Lung microvascular endothelial cell (primary cell): ENCODE measurements at places on chromosomes 7 and 10. TPM values are rescaled to one million over a fixed set of nuclear protein-coding genes. Genes with fewer than 3 reads are reported as not detected.

The NCAPG2 gene
- total RNA-seq, result 5.6 and 9.6 TPM in 2 replicates

The AGMO gene
- 0.22 and 0.40 TPM in 2 replicates for total RNA-seq

The PPP1R9A gene
- 5.0 and 9.9 TPM in 2 replicates for total RNA-seq

The PILRA gene
- 0.20 and 0.22 TPM in 2 replicates for total RNA-seq

The DPP6 gene
- not detected in 2 replicates for total RNA-seq

The ZDHHC6 gene
- 15.9 and 21.6 TPM in 2 replicates for total RNA-seq

DNA sequence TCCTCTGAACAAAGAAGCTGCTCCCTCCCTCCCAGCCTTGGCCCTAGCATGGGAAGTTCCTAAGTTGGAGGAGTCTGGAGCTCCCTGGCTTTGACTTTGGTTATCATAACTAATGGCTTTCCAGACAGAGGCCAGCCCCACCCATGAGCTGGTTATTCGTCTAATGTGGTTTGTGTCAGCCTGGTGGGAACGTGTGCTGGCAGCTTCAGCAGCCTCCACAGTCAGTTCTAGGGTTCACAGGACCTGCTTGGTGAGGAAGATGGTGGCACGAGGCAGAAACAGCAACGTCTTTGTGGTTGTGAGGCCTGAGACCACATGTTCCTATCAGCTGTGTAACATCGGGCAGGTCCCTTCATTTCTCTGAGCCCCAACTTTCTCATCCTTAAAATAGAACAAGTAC lies 103.1 kb downstream of the PAXIP1 start:
- DNase-seq, result no peak

GRCh38 chr7:120201290-120201689 lies 71.7 kb upstream of the KCND2 start:
- no peak for DNase-seq

- no peak for DNase-seq
Observed at GRCh38 chr10:117790179-117790578, 247.6 kb downstream of the EMX2 start.

DNA sequence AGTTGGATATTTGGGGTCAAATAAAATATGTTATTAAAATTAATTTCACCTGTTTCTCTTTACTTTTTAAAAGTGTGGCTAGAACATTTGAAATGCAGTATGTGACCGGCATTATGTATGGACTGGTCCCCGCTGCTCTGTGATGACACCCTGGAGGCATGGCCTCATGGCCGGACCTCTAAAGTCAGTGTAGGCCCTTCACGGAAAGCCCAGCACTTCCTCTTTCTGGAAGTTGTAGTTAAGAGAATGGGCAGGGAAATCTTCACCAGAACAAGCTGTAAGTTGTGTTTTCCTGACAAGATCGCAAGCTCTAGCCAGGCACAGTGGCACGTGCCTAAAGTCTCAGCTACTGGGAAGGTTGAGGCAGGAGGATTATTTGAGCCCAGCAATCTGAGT lies 38.3 kb upstream of the SRGN start:
- DNase-seq, result no peak

GRCh38 chr10:121096617-121097431 lies 245.7 kb downstream of the WDR11 start:
- no peak for DNase-seq

DNA sequence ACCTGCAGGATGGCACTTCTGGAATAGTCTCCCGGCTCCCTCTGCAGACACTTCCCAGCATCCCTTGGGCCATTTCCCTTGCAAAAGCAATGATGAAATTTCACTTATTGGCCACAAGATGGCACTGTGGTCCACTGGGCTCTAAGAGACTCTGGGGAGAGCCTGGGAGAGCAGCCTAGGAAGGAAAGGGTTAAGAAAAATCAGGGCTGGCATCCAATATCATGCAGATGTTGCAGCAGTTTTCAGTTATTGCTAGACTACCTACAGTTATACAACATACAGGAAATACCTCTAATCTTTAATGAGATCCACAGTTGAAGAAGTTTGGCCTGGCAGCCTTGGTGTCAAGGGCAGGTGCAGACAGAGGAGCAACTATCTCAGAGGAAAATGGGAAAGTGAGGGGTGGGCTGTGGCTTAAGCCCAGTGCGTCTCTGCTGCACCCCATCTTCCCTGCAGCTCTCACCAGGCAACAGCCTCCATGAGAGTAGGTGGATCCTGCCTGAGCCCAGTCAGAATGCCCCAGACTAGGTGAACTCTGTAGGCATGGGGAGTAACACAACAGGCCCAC lies 100.2 kb upstream of the PRSS58 start:
- DNase-seq, result peak; percentile 81

- DNase-seq, result no peak
Observed at GRCh38 chr7:52959878-52960660, 75.4 kb upstream of the POM121L12 start.

GRCh38 chr10:63494951-63495350 lies 26.2 kb upstream of the REEP3 start:
- no peak for DNase-seq

- DNase-seq, result no peak
Observed at GRCh38 chr7:69908454-69908853, 310.2 kb downstream of the AUTS2 start.

DNA sequence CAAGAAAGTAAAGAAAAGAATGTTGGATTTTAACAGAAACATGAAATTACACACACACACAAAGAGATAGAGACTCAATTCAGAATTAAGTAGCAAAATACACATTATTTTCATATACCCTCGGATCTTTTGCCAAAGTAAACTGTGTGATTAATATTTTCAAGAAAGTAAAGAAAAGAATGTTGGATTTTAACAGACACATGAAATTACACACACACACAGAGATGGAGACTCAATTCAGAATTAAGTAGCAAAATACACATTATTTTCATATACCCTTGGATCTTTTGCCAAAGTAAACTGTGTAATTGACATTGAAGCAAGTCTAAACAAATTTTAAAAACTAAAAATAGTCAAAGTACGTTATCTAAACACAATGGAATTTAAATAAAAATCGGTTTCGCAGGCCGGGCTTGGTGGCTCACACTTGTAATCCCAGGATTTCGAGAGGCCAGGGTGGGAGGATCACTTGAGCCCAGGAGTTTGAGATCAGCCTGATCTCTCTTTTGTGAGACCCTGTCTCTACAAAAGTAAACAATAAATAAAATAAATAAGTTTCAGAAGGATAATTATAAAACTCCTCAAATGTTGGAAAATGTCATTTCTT lies 337.3 kb upstream of the MAGI2 start:
- DNase-seq, result no peak

DNA sequence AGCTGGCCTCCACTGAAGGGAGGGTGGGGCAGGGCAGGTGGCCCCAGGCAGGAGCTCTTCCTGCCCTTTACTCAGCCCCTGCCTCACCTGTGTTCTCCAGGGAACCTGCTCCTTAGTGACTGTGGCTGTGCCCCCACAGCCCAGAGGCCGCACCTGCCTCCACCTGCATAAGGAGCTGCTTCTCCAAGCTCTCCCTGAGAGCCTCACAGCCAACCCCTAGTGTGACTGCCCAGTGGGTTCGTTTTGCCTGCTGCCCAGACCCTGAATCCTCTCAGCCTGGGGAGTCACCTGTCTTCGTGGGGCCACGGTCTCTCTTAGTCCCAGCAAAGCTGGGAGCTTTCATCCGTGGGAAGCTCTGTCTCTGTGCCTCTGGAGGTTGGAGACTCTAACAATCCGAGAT lies 94.4 kb downstream of the GLRX3 start:
- DNase-seq, result no peak

- no peak for DNase-seq
Observed at GRCh38 chr10:47321521-47322195, 596 bp upstream of the GDF2 start.

DNA sequence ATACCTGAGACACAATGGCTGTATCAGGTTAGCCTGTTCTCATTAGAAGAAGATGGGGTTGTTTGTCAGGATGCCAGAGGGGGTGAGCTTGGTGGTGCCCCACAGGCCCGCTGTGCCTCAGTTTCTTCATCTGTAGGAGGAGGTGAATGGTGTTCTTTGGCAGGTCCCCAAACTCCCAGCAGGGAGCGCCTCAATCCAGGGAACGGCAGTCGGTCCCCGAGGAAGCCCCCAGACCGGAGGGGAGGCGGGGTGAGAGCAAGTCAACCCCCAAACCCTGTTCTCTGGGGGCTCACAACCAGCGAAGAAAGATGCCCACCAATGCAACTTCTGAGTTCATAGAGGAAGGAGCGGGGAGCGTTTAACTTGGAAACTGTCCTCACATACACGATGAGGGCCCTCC lies 16.0 kb downstream of the C10orf105 start:
- no peak for DNase-seq
